Hypothalamus (tissue), 51 donors: ENCODE measurements at places on chromosomes 4 and X.
A peak's percentile ranks its signal among the peaks of the same experiment; 100 is the strongest.

DNA sequence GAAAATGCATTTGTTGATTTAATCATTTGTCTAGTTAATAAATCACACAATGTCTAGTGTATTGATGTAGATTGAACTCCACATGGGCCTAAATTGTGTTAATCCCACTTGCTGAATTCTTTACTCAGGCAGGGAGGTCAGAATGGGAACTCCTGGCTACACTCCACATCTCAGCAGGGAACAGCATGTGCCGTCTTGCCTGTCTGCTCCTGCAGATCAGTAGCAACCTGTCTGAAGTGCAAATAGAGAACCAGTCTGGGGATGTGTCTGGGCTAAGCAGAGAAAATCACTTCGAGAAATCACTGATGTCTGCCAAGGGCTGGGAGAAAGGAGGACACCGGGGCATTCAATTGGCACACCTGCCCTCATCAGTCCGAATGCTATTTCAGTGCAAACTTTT is 16.5 kb upstream of the MXRA5 start:
- no peak for DNase-seq

GRCh38 chr4:174349156-174349555 is 65.4 kb downstream of the CEP44 start:
- no peak for DNase-seq

DNA sequence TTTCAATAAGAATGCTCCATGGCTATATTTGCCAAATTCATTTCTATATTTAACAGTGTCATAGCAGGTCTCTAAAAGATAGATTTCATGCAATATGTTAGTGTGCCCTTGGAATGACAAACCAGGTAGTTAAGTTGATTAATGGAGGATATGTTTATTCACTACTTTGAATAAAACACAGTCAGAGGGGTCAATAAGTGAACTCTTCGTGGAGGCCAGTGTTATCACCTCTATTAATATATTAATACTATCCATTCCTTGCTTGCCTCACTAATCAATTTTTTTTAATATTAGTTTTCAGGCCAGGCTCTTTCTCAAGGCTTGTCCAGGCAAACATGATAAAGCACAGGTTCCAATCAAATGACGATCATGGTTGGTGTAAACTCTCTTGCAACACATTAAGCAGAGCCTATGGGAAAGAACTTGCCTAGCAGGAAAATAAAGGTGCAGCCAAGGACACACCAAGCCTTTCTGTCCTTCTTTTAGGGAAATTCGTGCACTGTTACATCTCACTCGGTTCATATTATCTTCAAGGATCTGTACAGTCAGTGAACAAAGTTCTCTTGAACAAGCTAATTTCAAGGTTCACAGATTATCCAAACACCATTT is 144.7 kb downstream of the DCK start:
- no peak for DNase-seq

- DNase-seq = no peak
Observed at GRCh38 chrX:65667157-65667502, 324 bp upstream of the MSN start.

GRCh38 chrX:150602296-150602695 is 33.9 kb downstream of the MTM1 start:
- no peak for DNase-seq

DNA sequence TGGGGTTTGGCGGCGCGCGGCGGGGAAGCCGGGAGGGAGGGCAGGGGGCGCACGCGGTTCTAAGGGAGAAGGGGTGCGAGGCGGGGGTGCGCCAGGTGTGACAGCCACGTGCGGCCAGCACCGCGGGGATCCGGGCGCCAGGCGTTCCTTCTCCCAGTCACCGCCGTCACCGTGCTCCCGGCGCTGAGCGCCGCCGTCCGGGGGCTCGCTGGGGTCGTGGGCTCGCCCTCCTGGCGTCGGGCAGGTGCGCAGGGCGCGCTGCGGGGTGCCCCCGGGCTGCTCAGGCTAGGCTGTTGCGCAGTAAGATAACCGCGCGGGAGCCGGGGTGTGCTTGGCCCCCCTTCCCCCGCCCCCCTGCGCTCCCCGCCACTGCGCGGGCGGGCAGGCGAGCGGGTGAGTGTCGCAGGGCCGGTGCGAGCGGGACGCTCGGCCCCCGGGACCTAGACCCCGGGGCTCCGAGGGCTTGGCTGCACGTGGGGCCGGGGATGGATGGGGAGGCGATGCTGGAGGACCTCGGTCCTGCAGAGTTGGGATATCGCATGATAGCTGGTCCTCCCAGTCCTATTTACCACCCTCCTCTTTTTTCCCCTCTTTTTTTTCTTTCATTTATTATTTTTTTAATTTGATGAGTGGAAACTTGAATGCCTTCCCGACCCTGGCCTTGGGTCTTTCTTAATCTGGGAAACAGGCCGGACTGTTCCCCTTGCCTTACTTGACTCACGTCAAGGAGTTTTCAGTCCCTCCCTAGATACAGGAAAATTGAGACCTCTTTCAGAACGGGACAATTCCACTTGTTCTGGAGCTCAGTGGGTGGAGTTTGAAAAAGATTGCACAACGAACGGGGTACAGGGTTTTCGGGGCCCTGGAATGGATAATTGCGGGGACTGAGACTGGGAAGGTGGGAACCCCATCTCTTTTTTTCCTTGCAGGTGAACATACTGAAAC is 797 bp downstream of the TXLNG start:
- peak; percentile 32 for DNase-seq
